ENCODE measurements at places on chromosomes 6 and 20.
A peak's percentile ranks its signal among the peaks of the same experiment; 100 is the strongest.

GRCh38 chr6:46134216-46134615 is 4.4 kb downstream of the ENPP4 start:
- DNase-seq = no peak

DNA sequence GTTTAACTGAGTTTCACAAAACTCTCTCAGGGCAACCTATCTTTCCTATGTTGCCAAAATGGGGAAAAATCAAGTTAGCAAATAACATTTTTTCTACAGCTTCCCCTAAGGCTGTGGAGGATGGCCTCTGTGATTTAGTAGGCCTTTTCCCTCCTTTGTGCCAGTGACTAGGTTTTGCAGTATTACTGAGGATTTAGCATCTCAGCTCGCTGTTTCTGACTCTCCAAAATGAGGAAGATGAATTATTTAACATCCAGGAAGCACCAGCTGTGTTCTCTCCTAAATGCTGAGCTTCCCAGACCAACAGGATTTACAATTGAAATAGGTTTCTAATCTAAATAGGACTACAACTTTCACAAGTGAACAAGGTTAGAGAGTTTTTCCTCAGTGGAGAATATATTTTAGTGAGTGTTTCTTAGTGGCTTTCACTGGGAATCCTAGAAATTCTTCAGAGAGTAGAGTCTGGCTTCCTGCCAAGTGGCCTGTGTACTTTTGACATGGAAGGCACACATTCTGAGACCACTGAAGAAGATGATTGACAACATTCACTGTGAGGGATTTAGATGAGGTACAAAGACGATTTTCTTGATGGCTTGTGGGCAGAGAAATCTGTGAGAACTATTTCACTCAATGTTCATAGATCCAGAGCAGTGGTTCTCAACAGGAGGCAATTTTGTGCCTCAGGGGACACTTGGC is 62.4 kb downstream of the PTCHD4 start:
- no peak for DNase-seq

GRCh38 chr6:144824018-144824417 is 538.9 kb downstream of the UTRN start:
- no peak for DNase-seq

GRCh38 chr20:22207280-22207679 is 377.1 kb downstream of the FOXA2 start:
- no peak for DNase-seq

DNA sequence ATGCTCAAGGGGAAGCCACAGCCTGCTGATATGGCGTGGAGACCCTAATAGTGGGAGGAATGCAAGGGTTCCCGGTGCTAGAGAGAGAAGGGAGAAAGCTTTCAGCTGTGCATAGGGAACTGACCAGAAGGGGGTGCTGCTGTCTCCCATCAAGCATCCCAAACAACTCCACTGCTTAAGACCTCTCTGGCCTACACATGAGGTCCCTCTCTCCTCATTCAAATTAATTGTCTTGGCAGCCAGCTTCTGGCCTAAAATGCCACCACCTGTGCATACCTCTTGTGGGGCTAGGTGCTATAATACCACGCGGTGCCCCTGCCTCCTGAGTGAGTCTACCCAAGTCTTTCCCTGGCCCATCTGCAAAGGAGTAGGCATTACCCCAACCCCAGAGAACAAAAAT is 14.5 kb downstream of the ADISSP start:
- DNase-seq = peak; percentile 80

DNA sequence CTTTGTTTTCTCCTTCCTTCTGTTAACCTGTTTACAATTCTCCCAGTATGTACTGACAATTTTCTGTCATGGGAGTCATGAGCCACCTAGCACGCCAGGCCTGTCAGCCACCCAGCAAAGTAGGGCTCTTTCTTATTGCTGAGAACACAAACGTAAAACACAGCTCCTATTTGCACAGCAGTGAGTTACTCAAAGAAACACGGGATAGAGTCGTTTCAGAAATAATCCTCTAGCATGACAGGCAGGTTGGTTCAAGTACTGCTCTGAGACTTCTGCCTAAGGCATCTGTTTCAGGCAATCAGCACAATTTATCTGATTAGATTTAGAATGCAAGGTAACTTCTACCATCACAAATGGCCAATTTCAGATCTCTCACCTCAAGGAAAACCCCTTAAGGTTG is 88.8 kb downstream of the CD24 start:
- DNase-seq = no peak

DNA sequence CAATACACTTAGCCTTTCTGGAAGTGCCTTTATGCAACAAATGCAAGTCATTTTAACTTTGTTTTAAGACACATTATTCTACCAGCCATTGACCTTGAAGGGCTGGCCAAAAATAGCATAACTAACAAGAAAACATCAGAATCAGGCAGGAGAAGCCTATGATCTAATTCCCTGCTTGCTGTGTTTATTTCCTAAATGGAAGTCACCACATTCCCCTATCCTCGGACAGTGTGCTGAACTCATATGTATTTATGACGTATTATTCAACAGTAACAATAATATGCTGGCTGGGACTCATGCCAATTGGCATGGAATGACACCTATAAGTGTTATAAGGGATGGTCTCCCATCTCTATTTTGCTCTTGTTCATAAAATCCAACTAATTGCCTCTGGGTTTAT is 140.7 kb downstream of the MAP3K7 start:
- peak; percentile 24 for DNase-seq

- DNase-seq = no peak
These were observed 64.5 kb downstream of the THBS2 start for GRCh38 chr6:169189182-169189581.

- DNase-seq = no peak
These were observed 23.8 kb upstream of the SAMHD1 start for GRCh38 chr20:36975099-36975818.

DNA sequence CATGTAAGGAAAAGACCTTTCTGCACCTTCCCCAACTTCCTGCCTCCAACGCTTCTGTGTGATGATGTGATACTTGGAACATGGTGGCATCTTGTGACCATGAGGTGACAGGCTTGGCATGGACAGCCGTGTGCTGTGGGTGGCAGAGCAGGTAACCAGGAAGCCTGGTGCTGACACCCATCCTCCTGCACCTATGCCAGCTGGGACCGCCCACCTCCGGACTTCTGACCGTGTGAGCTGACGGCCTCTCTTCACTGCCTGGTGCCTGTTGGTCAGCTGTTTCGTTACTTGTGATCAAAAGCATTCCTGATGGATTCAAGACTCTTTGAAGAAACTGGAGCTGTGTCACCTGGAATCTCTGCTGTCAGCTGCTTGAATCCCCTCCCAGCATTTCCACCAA is 70.3 kb downstream of the TMEM242 start:
- DNase-seq = no peak

DNA sequence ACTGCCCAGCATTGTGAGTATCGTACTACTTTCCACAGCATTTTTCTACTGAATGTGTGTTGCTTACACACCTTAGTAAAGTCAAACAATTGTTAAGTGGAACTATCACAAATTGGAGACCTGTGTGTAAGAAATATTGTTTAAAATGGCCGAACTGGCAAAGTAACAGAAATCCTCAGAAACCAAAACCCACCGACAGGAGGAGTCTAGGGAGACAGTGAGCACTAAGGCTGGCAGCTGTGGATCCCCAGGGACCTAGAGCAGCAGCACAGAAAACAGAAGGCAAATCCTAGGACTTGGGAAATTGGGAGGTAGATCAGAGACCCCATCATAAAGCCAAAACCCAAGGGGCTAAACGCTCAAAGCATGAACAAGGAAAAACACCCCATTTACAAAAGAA is 69.9 kb downstream of the SESN1 start:
- no peak for DNase-seq

DNA sequence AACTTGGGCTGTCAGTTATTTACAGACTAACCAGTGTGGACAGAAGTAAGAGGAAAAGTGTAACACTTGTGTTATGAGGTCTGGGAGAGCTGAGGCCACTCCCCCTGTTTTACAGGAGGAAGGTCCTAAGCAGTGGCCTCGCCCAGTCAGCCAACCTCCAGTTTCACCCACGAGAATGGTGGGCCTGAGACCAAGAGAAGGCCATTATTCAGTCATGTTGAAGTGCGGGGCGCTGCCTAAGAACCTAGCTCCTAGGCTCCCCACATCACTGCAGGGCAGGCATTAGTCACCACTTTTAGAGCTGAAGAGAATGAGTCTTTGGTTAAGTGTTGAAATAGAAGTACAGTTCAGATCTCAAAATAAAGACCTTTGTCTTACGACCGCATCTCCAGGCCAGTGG is 27.9 kb downstream of the CDYL start:
- DNase-seq = peak; percentile 60

- no peak for DNase-seq
These were observed 97.3 kb downstream of the RCAN2 start for GRCh38 chr6:46393940-46394337.

DNA sequence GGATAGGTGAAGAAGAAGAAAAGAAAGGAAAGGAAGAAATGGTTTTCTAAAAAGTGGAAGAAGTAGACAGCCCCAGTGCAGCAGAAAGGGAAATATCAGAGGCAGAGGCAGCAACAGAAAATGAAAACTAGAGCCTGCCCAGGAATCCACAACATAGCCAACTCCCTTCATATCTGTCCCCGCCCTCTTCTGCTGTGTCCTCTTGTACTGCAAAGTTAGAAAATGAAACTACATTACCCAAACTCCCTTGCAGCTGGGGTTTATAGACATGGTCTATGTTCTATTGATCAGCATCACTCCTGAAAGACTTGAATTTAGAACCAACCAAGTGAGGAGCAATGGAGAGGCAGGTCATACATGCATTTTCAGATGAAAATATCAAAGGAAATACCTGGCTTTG is 200.5 kb upstream of the PHACTR1 start:
- no peak for DNase-seq

GRCh38 chr20:10524034-10524476 is 89.0 kb downstream of the SLX4IP start:
- peak; percentile 47 for DNase-seq

DNA sequence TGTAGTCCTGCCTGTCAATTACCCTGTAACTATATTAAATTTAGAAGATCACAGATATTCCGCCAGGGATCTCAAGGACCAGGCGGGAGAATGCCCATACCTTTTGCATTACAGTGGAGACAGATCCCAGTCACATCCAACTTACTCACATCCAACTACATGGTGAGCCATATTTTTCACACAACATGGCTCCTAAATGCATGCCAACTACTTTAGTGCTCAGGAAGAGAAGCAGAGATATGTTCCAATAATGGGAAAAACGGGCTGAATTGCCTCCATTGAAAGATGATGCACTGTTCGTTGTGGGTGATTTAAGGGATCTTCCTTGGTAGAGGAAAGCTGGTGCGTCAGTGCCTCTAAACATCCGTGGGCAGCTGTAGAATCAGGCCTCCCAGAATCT is 304.5 kb downstream of the CD83 start:
- no peak for DNase-seq

- no peak for DNase-seq
These were observed 725 bp downstream of the TM9SF4 start for GRCh38 chr20:32110173-32110704.

- peak; percentile 46 for DNase-seq
These were observed 18.8 kb upstream of the CLPSL2 start for GRCh38 chr6:35757456-35758123.

- DNase-seq = no peak
These were observed 16.3 kb upstream of the SRC start for GRCh38 chr20:37329481-37330165.

GRCh38 chr6:156538875-156539660 is 238.1 kb upstream of the ARID1B start:
- peak; percentile 4 for DNase-seq

- DNase-seq = no peak
These were observed 61.4 kb upstream of the LOC128125822 start for GRCh38 chr6:63510849-63511248.

DNA sequence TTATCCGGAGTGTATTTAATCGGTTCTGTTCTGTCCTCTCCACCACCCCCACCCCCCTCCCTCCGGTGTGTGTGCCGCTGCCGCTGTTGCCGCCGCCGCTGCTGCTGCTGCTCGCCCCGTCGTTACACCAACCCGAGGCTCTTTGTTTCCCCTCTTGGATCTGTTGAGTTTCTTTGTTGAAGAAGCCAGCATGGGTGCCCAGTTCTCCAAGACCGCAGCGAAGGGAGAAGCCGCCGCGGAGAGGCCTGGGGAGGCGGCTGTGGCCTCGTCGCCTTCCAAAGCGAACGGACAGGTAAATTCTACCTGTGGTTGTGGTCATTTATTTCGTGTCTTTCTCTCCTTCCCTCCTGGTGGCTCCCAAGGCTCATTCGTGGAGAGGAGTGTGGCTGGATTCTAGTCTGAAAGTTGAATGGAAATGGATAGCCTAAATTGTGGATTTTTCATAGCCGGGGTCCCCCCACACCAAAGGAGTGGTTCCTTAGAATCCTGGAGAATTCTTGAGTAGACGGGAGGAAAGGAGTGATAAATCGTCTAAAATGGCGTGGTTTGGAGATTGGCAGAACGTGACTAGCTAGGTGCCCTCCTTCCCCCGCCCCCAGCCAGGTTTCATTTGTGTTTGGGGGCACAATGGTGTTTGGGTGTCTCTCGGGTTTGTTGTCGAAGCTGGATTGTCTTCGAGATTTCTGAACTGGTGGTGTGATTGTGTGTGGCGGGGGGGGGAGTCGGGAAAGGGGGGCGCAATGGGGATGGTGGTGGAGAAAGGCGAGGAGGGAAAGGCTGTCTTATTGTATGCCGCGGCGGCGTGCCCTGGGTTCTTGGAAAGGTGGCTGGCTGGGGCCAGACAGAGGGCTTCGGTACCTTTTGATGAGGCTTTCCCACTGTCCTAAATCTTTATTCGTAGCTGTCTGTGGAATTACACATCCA is 673 bp downstream of the MARCKS start:
- peak; percentile 53 for DNase-seq

- no peak for DNase-seq
These were observed 7.3 kb downstream of the THEMIS start for GRCh38 chr6:127893541-127893940.

DNA sequence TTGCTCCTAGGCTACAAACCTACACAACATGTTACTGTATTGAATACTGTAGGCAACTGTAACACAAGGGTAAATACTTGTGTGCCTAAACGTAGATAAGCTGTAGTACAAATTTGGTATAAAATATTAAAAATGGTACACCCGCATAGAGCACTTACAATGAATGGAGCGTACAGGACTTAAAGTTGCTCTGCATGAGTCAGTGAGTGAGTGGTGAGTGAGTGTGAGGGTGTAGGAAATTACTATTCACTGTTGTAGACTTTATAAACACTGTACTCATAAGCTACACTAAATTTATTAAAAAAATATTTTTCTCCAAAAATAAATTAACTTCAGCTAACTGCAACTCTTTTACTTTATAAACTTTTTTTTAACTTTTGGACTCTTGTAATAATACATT is 391.6 kb downstream of the ADGRB3 start:
- DNase-seq = peak; percentile 47

Measured in fibroblast of lung (primary cell).